Neural crest cell (in vitro differentiated cells): ENCODE measurements at places on chromosomes 3 and 15. TPM values are rescaled to one million over a fixed set of nuclear protein-coding genes. Genes with fewer than 3 reads are reported as not detected.

PTX3 gene
- total RNA-seq = 41.1 and 45.6 TPM in 2 replicates

TNNC1 gene
- total RNA-seq = 0.45 TPM in 1 of 2 replicates, not detected in the other

UBXN7 gene
- 82.7 and 97.9 TPM in 2 replicates for total RNA-seq

SCAANT1 gene
- not detected in 2 replicates for total RNA-seq

ANKDD1A gene
- 4.4 and 4.6 TPM in 2 replicates for total RNA-seq

FETUB gene
- total RNA-seq = not detected in 2 replicates

DNA sequence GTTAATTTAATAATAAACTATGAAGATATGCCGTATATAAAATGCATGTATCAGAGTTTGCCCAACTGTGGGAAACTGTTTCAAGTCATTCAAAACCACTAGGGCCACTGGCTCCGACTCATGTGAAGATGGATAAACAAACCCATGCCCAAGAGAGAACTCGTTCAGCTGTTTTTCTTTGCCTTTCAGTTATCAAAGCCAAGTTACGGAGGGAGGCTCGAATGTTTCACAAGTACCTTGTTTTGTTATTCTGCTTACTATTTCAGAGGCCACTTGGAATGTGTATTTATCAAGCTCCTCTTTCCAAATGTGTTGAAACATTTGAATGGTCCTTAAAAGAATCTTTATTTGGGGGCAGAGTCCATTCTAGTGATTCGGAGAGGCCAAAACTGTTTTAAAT, 82.1 kb downstream of the DUT start:
- H3K4me1 ChIP-seq = no peaks in the 10 kb centered on the region
- no peak overlapping the region for H3K27ac ChIP-seq
- peaks cover 9% of the 10 kb centered on the region for H3K36me3 ChIP-seq
- no peak overlapping the region for H3K4me3 ChIP-seq
- no peaks in the 10 kb centered on the region for H3K27me3 ChIP-seq

DNA sequence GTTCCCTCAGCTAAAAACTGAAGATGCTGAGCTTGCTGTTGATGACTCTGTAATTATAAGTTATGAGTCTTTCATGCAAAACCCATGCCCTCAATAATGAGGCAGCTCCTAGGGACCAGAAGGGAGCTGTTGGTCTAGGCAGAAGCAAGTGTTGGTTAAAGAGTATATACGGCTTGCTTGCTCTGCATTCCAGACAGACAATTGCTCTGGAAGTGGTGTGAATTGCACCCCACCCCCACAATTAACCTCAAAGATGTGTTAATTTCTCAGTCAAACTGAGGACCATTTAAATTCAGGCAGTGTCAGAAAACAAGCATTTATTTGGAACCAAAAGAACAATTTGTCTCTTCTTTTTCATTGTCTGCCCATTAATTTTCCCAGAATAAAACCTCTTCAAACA, 163.5 kb upstream of the EOMES start:
- H3K4me3 ChIP-seq = no peak overlapping the region
- no peak overlapping the region for H3K27ac ChIP-seq
- H3K36me3 ChIP-seq = no peaks in the 10 kb centered on the region
- no peak for DNase-seq
- H3K4me1 ChIP-seq = peaks cover 5% of the 10 kb centered on the region

- H3K4me3 ChIP-seq = no peak overlapping the region
- no peak for DNase-seq
- no peak overlapping the region for H3K27ac ChIP-seq
Measured at GRCh38 chr3:38653685-38654537, 4.4 kb upstream of the SCN5A start.

DNA sequence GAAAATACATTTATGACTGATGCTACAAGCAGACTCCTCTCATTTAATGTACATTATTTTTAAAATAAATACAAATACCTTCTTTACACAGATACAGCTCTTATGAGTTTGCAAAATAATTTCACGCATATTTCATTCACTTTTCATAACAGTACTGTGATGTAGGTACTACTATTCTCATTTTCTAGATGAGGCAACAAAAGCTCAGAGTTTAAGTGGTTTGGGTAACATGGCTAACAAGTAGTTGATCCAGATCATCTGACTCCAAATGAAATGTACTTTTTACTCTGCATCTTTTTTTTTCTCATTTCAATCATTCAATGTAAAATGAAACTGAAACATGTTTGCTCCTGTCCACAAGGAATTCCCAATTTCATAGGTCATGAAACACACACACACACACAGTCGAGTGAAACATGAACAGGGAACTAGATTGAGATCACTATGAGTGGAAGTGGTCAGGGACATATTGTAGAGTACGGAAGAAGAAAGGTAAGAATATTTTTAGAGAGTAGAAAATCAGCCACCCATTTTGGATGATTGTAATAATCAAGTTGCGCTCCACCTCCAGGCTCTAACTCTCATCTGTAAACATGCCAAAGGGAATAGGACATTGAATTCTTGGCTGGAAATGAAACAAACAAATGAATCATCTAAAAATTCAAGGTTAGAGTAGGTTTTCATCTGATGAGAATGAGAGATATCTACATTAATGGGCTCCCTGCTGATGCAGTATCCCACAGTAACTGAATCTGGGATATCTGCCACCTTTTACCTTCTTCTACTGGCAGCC, 92.4 kb downstream of the CLDN1 start:
- H3K27me3 ChIP-seq = no peaks in the 10 kb centered on the region
- H3K4me3 ChIP-seq = no peak overlapping the region
- no peak overlapping the region for H3K27ac ChIP-seq

DNA sequence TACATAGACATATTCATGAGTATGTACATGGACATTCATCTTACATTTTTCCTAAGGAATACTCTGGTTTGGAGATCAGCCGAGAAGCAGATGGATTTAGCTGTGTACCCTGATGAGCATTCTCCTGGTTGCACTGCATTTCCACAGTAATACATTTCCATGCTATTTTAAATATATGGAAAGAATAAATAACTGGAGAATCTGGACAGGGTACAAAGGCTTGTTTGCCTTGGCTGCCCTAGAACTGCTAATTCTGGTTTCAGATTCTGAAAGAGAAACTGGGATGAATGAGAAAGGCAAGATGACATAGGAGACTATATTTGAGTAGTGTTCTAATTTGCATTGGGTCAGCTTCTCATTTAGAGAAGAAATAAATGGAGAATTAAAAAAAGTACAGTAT, 190.8 kb upstream of the FAM3D start:
- H3K4me1 ChIP-seq = no peaks in the 10 kb centered on the region
- DNase-seq = no peak
- peaks cover 3% of the 10 kb centered on the region for H3K36me3 ChIP-seq
- H3K27me3 ChIP-seq = no peaks in the 10 kb centered on the region

GRCh38 chr3:1847571-1847970, 251.1 kb upstream of the CNTN4 start:
- no peak for DNase-seq
- H3K36me3 ChIP-seq = no peaks in the 10 kb centered on the region
- no peak overlapping the region for H3K27ac ChIP-seq
- H3K4me1 ChIP-seq = no peaks in the 10 kb centered on the region

- no peak overlapping the region for H3K27ac ChIP-seq
- no peaks in the 10 kb centered on the region for H3K4me1 ChIP-seq
- DNase-seq = no peak
- H3K27me3 ChIP-seq = peaks cover 9% of the 10 kb centered on the region
- no peak overlapping the region for H3K4me3 ChIP-seq
- no peaks in the 10 kb centered on the region for H3K36me3 ChIP-seq
Measured at GRCh38 chr3:43214616-43215015, 71.7 kb upstream of the SNRK start.

GRCh38 chr3:30426293-30426993, 180.0 kb upstream of the TGFBR2 start:
- H3K4me3 ChIP-seq = no peak overlapping the region
- H3K4me1 ChIP-seq = no peaks in the 10 kb centered on the region
- no peak for DNase-seq
- no peak overlapping the region for H3K27ac ChIP-seq
- no peaks in the 10 kb centered on the region for H3K36me3 ChIP-seq
- no peaks in the 10 kb centered on the region for H3K27me3 ChIP-seq

- no peaks in the 10 kb centered on the region for H3K36me3 ChIP-seq
- no peaks in the 10 kb centered on the region for H3K4me1 ChIP-seq
- no peak for DNase-seq
- H3K27me3 ChIP-seq = no peaks in the 10 kb centered on the region
- H3K27ac ChIP-seq = no peak within 1 kb of the TSS
Measured at GRCh38 chr3:174859114-174859735, at the start of gene NAALADL2. Gene NAALADL2, plus strand, starts transcription at chr3:174859334.

GRCh38 chr15:62653122-62653521, 389.4 kb upstream of the TPM1 start:
- DNase-seq = no peak
- peaks cover 18% of the 10 kb centered on the region for H3K36me3 ChIP-seq
- no peak overlapping the region for H3K27ac ChIP-seq
- H3K4me3 ChIP-seq = no peak overlapping the region

- H3K4me3 ChIP-seq = no peak overlapping the region
- H3K27me3 ChIP-seq = no peaks in the 10 kb centered on the region
- H3K36me3 ChIP-seq = no peaks in the 10 kb centered on the region
- DNase-seq = no peak
- peaks cover 8% of the 10 kb centered on the region for H3K4me1 ChIP-seq
- H3K27ac ChIP-seq = no peak overlapping the region
Measured at GRCh38 chr3:196998966-196999760, 30.5 kb downstream of the MELTF start.

DNA sequence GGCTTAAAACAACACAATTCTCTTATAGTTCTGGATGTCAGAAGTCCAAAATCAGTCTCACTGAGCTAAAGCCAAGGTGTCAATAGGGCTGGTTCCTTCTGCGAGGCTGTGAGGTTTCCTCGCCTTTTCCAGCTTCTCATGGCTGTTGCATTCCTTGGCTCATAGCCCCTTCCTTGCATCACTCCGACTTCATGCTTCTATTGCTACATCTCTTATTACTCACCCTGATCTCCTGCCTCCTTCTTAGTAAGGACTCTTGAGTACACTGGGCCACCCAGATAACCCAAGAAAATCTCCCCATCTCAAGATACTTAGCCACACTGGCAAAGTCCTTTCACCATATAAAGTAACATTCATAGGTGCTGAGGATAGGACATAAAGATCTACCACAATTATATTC, 193.9 kb downstream of the ADAMTS17 start:
- no peaks in the 10 kb centered on the region for H3K4me1 ChIP-seq
- DNase-seq = no peak
- H3K36me3 ChIP-seq = peaks cover 17% of the 10 kb centered on the region
- H3K27ac ChIP-seq = no peak overlapping the region
- no peaks in the 10 kb centered on the region for H3K27me3 ChIP-seq

- no peaks in the 10 kb centered on the region for H3K27me3 ChIP-seq
- H3K27ac ChIP-seq = no peak overlapping the region
- no peaks in the 10 kb centered on the region for H3K36me3 ChIP-seq
- H3K4me3 ChIP-seq = no peak overlapping the region
Measured at GRCh38 chr3:147173257-147173656, 233.1 kb downstream of the ZIC4 start.

- no peak overlapping the region for H3K27ac ChIP-seq
- H3K4me1 ChIP-seq = peaks cover 5% of the 10 kb centered on the region
- no peaks in the 10 kb centered on the region for H3K27me3 ChIP-seq
- no peaks in the 10 kb centered on the region for H3K36me3 ChIP-seq
- H3K4me3 ChIP-seq = no peak overlapping the region
Measured at GRCh38 chr3:7745711-7746110, 755.9 kb upstream of the LMCD1 start.

GRCh38 chr3:132721479-132722164, 587 bp downstream of the NPHP3 start:
- H3K4me3 ChIP-seq = peak overlapping the region; percentile 96
- H3K27ac ChIP-seq = peak overlapping the region; percentile 96
- no peaks in the 10 kb centered on the region for H3K27me3 ChIP-seq
- DNase-seq = no peak

DNA sequence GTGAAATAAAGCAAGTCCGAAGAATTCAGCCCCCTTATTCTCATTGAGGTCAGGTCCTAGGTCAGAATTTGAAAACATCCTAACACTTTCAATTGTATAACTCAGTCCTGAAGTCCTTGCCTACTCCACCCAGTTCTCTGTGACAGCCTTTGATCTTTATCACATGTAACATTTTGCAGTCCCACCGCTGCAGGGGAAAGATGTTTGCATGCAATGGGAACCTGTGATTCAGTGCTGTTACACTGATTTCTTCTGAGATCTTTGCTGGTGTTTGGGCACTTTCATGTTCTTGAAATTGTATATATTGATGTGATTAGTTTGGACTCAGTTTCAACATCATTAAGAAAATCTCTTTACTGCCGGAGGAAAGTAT, 18.0 kb upstream of the SECISBP2L start:
- H3K27me3 ChIP-seq = no peaks in the 10 kb centered on the region
- DNase-seq = no peak
- H3K4me3 ChIP-seq = no peak overlapping the region
- no peaks in the 10 kb centered on the region for H3K4me1 ChIP-seq
